ENCODE measurements at places on chromosomes 4 and X.

GRCh38 chr4:5957076-5957475 is 61.2 kb downstream of the C4orf50 start:
- DNase-seq, result no peak

- DNase-seq, result no peak
These were observed 235.8 kb downstream of the TRAM1L1 start for GRCh38 chr4:116849620-116850019.

- peak; percentile 60 for DNase-seq
These were observed 61.7 kb downstream of the MAML3 start for GRCh38 chr4:140092094-140092851.

DNA sequence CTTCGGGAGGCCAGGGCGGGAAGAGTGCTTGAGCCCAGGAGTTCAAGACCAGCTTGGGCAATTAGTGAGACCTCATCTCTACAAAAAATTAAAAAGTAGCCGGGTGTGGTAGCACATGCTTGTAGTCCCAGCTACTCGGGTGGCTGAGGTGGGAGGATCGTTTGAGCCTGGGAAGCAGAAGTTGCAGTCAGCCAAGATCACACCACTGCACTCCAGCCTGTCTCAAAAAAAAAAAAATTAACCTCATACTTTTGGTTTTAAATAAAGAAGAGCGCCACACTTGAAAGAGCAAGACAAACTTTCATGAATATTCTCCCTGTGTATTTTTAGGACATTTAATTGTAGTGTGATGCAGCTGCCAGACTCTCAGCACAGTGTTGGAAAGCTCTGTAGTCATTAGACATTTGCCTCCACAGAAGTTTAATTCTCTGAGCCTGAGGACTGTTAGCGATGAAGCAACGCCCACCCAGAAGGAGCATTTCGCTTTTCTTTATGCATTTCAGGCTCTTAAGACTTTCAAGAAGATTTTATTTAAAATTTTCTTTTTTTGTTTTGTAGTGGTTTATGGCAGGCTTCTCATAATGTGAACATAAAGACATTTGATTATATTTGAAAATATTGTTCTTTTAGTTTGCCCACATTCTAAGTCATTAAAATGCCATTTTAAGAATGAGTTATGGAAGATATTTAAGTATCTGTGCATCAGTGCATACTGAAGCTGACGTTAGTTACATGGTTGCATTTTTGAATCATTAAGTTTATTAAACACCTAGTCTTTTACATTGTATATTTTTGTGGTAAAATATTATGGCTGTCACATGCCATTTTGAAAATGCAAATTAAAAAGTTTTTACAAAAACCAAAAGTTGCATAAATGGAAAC is 45.8 kb downstream of the DCLK2 start:
- DNase-seq, result no peak

GRCh38 chr4:76872556-76872955 is 25.4 kb downstream of the SOWAHB start:
- DNase-seq, result no peak
